ENCODE measurements at places on chromosomes 5 and 9. TPM values are rescaled to one million over a fixed set of nuclear protein-coding genes. Genes with fewer than 3 reads are reported as not detected.

GRCh38 chr5:140106805-140107311, 7.1 kb upstream of the PURA start:
- no peak for DNase-seq

DNA sequence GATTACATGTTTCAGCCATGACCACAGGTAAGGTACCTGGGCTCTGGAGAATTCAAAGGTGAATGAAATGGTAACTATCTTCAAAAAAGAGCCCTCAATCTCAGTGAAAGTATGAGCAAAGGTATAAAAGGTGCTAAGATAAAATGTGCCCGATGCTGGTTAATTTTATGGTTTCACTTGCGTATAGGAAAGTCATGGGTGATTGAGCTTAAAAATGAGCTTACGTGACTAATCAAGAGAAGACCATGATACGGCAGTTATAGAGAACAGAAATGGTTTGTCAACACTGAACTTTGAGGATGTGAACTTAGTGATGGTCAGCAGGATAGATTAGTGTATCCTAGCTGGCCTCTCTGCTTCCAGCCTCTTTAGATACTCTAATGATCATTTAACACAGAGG, 320.1 kb downstream of the DEPDC1B start:
- no peak for DNase-seq

RFX3 gene
- 11.3 TPM for total RNA-seq

DNA sequence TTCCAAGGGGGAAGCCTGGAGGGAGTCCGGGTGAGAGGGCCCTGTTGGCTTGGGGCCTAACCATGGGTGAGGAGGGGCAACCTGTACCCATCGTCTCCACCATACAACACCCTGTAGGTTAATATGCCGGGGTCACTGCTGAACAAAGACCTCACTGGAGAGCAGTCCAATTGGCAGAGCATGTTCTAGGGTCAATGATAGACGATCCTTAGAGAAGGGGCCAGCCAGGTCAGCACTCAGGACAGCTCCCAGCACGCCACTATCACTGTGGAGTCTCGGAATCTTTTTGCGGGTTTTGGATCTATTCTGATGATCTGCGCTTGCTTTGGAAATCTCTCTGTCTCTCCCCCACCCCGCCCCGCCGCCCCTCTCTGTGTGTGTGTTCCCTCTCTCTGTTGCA, 218.4 kb upstream of the MVB12B start:
- DNase-seq: peak; percentile 10

- DNase-seq: peak; percentile 40
Observed at GRCh38 chr9:70504834-70505233, 90.4 kb upstream of the KLF9 start.

- peak; percentile 92 for DNase-seq
Observed at GRCh38 chr9:19922476-19923118, 133.8 kb upstream of the SLC24A2 start.

GRCh38 chr9:74245866-74246497, 251.2 kb upstream of the RORB start:
- DNase-seq: no peak

- DNase-seq: no peak
Observed at GRCh38 chr5:76469656-76470290, 66.7 kb downstream of the IQGAP2 start.

DNA sequence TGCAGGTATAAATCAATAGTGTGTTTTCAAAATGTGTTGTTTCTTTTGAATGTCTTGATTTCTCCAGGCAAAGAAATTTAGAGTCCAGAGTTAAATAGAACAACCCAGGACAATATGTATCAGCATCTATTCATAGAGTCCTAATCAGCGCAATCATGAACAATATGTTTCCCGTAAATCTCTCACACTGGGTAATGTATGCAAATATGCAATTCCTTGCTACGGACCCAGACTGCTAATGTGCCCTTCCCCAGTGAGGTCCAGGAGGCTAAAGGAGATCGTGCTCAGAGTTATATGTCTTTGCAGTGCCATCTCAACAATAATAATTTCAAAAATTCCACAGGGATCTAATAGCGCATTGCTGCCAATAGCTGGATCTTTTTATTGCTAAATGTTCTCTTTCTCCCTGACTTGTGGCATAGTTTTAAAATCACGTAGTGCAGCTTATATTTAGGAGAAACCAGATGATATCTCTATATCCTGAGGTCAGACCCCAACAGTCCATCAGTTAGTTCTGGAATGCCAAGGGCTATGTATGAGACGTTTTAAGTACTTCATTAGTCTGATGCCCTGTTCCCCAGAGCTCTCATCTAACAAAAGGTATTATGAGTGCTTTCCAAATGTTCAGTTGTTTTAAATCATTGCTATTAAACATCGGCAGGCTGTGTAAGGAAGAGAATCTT, 145.1 kb downstream of the MARCHF11 start:
- peak; percentile 86 for DNase-seq

LTC4S gene
- total RNA-seq: 4.1 TPM

- peak; percentile 90 for DNase-seq
Observed at GRCh38 chr5:14264605-14265316, 121.6 kb downstream of the TRIO start.

- no peak for DNase-seq
Observed at GRCh38 chr5:137179203-137179602, 319.9 kb downstream of the SPOCK1 start.

FOXD4L5 gene
- 0.24 TPM for total RNA-seq

SLC36A2 gene
- 1.7 TPM for total RNA-seq

CARD6 gene
- 5.1 TPM for total RNA-seq

DNA sequence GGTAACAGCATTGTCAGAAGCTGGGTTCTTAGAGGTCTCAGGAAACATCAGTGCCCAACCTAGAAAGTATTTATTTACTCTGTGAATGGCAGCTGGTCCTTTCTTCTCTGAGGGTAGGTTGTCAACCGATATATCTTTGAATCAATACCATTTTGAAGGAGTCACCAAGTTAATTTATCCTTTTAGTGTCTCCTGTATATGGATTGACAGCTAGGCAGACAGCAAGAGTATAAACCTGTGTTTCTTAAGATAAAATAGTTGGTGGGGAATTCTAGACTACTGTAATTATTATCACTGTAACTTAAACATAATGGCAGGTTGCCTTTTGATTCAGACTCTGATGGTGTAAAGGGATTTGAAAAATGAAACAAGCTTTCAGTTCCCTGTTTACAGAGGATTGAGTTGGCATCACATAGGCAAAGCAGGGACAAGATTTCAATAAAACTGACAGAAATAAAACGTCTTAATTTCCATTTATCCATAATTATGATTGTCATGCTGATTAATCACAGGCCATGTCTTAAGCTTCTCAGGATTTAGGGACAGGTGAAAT, 190.8 kb upstream of the HAPLN1 start:
- DNase-seq: no peak

DNA sequence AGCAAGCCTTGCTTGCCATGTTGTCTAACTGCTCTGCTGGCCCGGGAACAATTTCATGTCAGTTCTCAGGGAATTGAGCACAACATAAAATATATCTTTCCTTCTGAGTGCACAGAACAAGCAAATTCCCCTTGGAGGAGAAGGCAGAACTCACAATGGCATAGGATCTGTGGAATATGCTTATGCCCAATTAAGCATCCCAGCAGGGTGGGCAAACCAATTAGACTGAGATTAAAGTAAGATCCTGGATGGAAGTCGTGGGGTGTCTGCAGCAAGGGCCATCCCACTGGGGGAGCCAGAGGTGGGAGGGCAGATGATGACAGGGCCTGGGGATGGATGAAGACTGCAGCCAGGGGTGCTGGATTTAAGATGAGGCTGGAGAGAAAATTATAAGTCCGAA, 114.1 kb downstream of the BRINP1 start:
- no peak for DNase-seq

SLCO6A1 gene
- total RNA-seq: 2.9 TPM

DNA sequence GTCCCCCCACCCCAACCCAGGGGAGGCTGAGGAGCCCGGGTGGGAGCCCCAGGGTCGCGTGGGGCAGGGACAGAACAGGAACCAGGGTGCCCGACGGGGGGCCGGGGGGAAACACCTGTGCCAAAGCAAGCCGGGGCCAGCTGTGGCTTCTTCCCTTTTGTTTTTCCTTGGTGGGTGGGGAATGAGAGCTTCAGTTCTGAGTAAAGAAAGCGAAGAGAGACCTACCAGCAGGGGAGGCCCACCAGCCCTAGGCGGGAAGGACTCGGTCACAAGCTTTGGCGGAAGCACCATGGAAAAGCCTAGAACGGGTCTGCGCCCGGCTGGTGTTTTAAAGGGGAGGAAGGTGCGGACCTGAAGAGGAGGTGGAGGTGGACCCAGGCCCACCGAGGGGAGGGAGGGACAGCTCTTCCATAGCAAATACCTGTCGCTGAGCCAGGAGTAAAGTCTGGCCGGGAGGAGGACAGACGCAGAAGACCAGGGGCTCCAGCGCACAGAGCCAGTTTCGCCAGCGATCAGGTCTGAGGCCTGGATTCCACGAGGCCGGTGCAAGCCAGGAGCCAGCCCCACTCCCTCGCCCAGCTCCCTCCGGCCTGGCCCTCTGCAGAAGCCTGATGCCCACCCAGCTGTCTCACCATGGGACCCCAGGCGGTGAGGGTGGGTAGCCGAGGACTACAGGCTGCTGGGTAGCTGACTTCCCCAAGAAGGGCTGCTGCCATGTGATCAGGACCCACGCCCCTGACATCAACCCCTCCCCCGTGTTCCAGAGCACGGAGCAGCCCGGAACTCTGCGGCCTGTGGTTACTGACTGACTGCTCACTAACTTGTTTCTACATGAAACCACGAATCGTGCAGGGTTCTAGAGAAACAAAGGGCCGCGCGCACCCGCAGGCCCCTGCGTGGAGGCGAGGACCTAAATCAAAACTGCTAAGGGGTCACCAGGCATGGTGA, 849 bp upstream of the MGAT1 start:
- DNase-seq: peak; percentile 52

GRCh38 chr9:131405428-131405827, 11.5 kb downstream of the PRRC2B start:
- DNase-seq: no peak

All from umbilical cord (tissue), 2 donors.